Cerebellar nuclear complex (tissue), 1 donor: ENCODE measurements at places on chromosomes 1 and 21.

- DNase-seq: no peak
These were observed 113.4 kb downstream of the MAB21L3 start for GRCh38 chr1:116224561-116224960.

GRCh38 chr1:41537788-41538351 lies 53.4 kb upstream of the EDN2 start:
- DNase-seq: no peak

DNA sequence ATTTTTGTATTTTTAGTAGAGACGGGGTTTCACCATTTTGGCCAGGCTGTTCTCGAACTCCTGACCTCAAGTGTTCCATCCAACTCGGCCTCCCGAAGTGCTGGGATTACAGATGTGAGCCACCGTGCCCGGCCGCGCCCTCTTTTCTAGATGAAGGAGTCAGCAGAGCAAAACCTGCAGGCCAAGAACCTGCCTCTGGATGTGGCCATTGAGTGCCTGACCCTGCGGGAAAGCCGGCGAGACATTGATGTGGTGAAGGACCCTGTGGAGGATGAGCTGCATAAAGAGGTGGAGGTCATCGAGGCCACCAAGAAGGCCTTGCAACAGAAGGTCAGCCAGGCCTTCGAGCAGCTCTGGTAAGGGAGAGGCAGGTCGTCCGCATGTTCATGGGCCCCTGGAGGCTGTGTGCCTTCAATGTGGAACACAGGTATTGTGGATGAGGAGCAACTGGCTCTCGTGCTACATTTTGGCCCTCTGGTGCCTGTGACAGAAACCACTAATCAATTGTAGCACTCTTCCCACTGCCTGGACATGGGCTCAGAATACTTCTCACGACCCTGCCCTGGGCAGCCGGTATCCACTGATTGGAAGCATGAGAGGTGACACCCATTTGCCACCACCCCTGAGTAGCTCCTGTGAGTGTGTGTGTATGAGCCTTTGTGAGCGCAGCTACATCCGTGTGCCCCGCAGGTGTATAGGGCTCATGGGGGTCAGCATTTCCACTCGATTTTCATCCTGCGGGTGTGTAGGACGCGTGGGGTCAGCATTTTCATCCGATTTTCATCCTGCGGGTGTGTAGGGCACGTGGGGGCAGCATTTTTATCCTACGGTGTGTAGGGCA lies 2.0 kb downstream of the TEKT2 start:
- no peak for DNase-seq

- DNase-seq: no peak
These were observed 10.5 kb downstream of the KCNJ15 start for GRCh38 chr21:38267136-38267755.

- DNase-seq: no peak
These were observed 2.7 kb downstream of the PTPRC start for GRCh38 chr1:198641501-198641900.

DNA sequence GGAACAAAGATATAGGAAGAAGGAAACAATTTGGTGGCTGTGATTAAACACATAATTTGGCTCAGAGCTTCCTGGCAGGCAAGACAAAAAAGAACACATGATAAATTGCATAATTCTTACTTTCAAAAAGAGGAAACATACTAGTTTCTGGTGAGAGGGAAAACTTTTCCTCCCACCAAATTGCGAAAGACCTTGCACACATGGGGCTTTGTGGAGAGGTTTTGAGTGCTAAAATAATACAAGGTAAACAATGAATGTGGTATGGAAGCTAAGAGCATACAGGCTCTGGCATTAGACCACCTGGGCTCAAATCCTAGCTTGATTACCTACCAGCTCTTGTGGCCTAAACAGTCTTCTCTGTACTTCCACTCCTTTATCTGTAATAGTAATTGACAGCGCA lies 140.2 kb upstream of the HOOK1 start:
- no peak for DNase-seq

DNA sequence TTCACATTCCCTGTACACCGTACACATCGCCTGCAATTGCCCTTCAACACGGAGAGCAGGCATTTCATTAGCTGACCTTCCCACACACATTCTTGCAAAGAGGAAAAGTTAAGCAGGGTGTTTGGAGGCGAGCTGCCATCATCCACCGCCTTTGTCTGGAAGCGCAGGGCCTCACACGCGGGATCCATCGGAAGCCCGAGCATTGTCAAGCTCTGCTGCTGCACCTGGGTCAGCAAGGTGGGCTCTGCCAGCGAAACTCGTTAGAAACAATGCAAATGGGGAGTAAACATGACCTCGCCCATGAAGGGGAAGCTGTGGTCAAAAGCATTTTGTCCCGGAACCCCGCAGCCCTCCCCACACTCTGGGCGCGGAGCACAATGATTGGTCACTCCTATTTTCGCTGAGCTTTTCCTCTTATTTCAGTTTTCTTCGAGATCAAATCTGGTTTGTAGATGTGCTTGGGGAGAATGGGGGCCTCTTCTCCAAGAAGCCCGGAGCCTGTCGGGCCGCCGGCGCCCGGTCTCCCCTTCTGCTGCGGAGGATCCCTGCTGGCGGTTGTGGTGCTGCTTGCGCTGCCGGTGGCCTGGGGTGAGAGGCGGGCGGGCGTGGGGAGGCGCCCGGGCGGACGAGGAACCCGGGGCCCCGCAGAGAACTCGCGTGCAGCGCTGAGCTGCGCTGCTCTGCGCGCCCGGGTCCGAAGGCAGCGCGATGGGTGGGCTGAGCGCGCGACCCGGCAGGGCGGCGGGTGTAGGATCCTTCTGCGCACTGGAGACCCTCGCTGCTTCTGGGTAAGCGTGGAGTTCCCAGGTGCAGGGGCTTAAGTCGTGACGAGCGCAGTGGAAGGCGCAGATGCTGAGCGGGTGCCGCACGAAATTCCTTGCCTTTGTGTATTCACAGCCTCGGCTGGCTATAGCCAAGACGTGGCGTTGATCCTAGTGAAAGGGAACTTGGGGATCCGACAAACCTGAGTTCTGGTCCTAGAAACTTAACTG lies at the start of gene CR1:
TSS of gene CR1 (plus strand) at position 357 of the 992 bp plus-strand sequence. CDS start at position 468, 111 bp downstream.
- no peak for DNase-seq

GRCh38 chr1:182968151-182968741 lies 15.3 kb upstream of the SHCBP1L start:
- DNase-seq: no peak

- no peak for DNase-seq
These were observed 23.5 kb upstream of the WNT4 start for GRCh38 chr1:22166439-22166838.

DNA sequence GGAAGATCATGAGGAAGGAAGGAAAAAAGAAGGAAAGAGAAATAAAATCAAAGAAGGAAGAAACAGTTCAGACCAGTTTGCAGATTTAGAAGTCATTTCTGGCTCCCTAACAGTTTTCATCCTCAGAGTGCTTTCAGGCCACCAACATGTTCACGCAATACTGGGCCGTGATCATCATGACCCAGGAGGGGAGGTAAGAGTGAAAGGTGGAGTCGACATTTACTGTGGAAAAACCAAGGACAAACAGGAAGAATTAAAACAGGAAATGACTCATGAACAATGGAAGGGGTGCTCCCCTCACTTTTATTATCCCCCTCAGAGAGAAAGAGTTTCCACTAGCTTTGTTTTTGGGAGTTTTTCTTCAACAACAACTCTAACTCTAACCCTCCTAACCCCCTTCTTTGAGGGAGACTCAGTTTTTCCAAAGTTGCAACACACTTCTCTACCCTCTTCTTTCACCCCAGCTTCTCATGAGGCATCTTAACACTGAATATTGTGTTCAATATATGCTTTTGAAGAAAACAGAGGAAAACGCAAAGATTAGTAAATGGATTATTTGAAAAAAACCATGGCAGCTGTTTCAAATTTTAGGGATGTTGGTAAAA lies 60.4 kb downstream of the VANGL2 start:
- no peak for DNase-seq

- no peak for DNase-seq
These were observed 209.5 kb downstream of the RERE start for GRCh38 chr1:8607906-8608305.

DNA sequence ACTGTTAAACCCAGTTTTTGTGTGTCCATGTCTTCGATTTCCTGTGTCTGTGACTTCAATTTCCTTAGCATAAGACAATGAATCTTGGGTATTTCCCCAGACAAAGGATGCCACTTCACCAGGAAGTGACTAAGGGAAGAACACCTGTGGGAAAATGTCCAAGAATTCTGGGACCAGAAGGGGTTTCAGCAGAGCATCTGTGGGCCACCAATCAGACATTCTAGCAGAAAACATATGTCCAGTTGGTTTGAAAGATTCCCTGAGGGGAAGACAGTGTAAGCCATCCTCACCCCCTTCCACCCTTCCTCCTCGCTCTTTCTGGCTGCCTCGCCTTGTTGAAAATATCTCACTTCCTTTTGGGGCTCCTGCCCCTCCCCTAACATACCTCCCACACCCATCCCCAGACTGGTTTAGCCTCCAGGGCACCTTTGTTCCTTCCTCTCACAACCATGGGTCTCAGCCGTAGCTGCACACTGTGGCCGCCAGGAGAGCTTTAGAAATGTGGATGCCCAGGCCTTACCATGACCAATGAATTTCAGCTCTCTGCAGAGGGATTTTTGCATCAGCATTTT lies 25.5 kb upstream of the IFNAR1 start:
- DNase-seq: no peak

DNA sequence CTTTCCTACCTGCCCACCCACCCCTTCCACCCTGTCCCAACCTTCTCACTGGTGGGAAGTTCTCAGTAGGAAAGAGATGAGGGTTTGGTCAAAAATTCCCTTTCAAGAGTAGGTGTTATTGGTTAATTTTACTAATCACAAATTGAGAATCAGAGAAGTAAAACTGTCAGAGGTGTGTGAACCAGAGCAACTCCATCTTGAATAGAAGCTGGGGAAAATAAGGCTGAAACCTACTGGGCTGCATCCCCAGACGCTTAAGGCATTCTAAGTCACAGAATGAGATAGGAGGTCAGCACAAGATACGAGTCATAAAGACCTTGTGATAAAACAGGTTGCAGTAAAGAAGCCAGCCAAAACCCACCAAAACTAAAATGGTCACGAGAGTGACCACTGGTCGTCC lies 11.5 kb downstream of the PLA2G2D start:
- no peak for DNase-seq

DNA sequence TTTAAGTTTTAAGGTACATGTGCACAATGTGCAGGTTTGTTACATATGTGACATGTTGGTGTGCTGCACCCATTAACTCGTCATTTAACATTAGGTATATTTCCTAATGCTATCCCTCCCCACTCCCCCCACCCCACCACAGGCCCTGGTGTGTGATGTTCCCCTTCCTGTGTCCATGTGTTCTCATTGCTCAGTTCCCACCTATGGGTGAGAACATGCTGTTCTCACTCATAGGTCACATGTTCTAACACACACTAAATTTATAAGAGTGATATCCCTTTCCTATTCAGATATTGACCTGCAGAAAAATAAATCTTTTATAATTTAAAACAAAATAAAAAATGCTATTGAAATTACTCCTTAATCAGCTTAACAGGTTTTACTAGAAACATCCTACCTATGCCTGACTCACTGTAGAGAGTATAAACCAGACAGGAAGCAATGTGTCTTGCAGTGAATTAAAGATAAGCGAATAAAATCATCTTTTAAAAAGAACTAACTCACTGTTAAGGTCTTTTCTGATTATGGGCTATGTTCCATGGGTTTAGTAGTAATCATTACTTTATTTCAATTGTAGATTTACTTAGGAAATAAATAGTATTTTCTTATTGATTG lies 82.0 kb upstream of the DPH5 start:
- no peak for DNase-seq

GRCh38 chr1:3614755-3615742 lies 3.7 kb upstream of the MEGF6 start:
- DNase-seq: no peak

DNA sequence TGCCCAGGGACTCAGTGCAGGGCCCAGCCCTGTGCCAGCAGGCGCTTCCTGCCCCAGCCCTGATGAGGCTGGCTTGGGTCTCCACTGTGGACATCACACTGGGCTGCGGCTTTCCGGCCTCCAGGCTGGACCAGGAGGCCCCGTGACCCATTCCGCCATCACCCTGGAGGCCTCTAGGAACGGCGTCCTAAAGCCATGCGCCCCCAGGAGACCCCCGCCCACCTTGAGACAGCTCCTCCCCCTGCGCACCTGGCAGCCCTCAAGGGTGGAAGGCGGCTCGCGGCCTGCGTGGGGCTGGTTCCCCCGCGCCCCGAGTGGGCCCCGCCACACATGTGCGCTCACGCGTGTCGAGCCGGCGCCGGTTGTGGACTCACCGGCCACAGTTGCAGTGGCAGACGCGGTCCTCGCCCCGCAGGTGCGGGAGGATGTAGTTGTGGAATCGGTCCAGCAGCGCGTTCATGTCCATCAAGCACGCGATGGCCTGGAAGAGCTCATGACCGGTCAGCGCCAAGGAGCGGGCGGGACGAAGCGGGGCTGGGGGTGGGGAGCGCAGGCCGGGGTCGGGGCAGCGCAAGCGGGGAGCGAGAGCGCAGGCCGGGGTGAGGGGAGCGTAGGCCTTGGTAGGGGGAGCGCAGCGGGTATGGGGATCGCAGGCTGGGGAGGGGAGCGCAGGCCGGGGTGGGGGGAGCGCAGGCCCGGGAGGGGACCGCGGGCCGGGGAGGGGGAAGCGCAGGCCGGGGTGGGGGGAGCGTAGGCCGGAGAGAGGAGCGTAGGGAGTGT lies 924 bp downstream of the TMEM240 start:
- peak; percentile 15 for DNase-seq

GRCh38 chr21:41953249-41953830 lies 478 bp downstream of the C2CD2 start:
- no peak for DNase-seq

GRCh38 chr1:154306151-154306550 lies 14.7 kb upstream of the AQP10 start:
- DNase-seq: no peak

- no peak for DNase-seq
These were observed 14.5 kb downstream of the PDZK1IP1 start for GRCh38 chr1:47175227-47175934.
